ENCODE measurements at places on chromosomes 5 and 9.

DNA sequence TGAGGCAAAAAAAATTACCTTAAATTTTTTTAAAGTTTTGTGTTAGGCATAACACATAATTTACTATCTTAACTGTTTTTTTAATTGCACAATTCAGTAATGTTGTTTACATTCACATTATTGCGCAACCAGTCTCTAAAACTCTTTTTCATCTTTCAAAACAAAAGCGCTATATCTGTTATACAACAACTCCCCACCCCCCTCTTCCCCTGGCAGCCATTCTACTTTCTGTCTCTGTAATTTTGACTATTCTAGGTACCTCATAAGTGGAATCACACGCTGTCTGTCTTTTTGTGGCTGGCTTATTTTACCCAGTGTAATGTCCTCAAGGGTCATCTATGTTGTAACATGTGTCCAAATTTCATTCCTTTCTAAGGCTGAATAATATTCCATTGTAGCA, 241.5 kb upstream of the DMRT1 start:
- no peak for DNase-seq

DNA sequence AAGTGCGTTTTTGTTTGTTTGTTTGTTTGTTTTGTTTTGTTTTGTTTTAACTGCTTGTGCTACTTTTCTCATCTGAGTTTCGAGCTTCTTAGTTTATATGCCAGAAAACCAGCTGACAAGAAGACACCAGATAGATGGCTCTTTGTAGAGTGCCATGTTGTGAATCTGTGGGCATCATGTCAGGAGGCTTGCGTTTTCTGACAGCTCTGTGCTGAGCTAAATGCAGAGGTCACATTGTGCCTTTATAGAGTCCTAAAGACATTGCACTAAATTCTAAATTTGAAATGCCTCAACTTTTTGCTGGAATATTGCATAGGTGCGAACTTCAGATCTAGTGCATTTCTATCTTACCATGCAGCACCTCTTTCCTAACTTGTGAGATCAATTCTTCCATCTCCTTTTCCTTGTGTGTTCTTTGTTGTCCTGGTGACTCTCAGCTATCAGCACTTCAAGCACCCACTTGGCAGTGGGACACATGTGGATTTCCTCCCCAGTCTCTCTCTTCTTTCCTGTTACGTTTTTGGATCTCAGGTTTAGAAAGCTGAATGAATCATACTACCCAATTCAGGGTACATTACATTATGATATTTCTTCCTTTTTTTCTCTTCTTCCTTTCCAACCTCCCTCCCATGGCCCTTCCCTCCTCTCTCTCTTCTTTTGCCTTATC, 379.0 kb upstream of the RPS23 start:
- DNase-seq: no peak

DNA sequence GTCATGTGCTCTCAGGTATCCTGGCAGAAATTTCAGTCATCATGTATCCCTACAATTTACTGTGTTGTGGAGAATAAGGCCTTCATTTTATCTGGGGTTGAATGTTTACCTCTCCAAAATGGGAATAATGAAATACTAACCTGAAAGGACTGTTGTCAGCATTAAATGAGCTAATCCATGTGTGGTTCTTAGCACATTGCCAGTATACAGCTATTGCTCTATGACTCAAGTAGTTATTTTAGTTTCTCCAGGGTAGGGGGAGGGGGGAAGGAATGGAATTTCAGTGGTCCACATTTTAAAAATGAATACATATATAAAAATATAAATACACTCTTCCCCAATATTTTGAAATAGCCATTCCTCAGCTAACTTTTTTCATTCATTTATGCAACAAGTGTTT, 3.5 kb downstream of the PAM start:
- DNase-seq: no peak

DNA sequence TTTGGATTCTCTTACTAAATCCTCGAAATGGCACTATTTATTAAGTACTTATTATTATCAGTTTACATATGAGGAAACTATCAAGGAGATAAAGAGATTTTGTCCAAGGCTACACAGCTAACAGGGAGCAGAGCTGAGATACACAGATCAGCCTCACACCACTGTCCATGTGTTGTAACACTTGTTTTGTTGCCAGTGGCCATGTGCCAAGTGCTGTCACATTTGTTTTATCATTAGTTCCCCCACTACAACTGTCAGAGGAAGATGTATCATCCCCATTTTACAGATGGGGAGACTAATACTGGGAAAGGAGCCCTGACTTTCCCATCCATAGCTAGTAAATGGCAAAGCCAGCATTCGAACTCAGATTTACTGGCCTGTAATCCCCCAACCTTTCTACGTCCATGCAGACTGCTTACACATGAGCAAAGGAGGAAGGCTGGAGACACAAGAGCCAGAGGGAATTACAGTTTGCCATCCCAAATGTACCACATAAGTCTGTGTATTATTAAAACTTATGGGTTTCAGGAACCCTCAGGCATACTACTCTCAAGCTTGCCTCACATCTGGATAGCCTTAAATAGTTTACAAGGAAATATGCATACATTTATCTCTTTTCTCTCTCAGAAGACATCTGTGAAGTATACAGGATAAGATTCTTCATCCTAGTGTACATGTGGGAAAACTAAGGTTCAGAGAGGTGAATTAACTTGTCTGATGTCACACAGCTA, 25.1 kb downstream of the PAPPA start:
- no peak for DNase-seq

DNA sequence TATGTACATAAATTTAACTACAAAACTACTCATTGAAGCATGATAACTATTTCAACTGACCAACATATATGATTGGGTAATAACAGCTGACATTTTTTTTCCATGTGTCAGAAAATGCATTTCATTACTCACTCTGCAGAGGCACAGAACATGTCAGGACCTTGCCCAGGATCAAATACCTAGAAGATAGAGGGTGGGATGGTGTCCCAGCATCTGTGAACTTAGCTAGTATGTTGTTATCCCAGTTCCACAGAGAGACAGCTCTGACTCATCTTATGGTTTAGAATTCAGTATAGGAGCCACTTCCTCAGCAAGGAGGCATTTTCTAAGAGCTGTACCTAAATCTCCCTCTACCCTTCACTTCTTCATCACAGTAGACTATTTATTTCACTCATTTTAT, 1198.6 kb upstream of the ACO1 start:
- no peak for DNase-seq

GRCh38 chr5:135350536-135350935, 48.5 kb downstream of the MACROH2A1 start:
- DNase-seq: no peak

DNA sequence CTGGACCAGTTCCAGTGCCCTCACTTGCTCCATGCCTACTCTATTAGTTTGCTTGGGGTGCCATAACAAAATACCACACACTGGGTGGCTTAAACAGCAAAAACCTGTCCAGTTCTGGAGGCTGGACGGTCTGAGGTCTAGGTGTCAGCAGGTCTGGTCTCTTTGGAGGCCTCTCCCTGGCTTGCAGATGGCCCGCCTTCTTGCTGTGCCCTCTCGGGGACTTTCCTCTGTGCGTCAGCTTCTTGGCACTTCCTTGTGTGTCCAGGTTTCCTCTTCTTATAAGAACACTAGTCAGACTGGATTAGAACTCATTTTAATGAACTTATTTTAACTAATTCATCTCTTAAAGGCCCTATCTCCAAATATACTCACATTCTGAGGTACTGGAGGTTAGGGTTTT, 97.2 kb downstream of the CARTPT start:
- no peak for DNase-seq

GRCh38 chr5:79831381-79832309, 142.0 kb downstream of the CMYA5 start:
- no peak for DNase-seq

GRCh38 chr9:79812099-79812498, 240.3 kb downstream of the TLE4 start:
- no peak for DNase-seq

GRCh38 chr5:159545156-159545555, 214.9 kb upstream of the IL12B start:
- DNase-seq: peak; percentile 33

DNA sequence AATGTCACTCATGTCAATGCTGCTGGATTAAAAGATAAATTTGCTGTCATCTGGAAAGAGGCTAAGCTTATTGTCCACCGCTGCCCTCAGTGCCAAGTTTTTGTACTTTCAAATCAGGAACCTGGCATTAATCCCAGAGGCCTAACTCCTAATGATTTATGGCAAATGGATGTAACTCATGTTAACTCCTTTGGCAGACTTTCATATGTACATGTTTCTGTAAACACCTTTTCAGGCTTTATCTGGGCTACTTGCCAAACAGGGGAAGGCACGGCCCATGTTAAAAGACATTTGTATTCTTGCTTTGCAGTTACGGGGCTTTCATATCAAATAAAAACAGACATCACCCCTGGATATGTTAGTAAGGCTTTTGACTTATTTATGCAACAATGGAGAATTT, 608.0 kb upstream of the ACO1 start:
- DNase-seq: no peak

DNA sequence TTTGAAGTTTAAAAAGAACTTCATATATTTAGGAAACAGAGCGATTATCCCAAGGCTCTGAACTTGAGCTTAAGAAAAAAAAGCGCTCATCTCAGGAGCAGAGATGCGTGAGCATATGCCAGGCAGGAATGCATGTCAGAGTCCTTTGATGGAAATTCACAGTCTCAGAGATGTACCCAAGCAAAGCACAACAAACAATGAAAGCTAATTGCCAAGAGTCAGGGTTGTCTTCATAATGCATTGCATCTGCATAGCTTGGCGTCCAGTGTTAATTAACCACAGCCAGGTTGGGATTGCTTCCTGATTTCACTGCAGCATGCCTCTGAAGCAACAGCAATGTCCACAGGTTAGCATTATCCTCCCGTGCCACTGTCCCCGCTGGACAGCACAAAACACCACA, 907.0 kb upstream of the DMAC1 start:
- no peak for DNase-seq

GRCh38 chr9:128055344-128056040, 11.6 kb downstream of the NAIF1 start:
- DNase-seq: peak; percentile 64

GRCh38 chr5:99936911-99937310, 598.3 kb upstream of the FAM174A start:
- DNase-seq: no peak

DNA sequence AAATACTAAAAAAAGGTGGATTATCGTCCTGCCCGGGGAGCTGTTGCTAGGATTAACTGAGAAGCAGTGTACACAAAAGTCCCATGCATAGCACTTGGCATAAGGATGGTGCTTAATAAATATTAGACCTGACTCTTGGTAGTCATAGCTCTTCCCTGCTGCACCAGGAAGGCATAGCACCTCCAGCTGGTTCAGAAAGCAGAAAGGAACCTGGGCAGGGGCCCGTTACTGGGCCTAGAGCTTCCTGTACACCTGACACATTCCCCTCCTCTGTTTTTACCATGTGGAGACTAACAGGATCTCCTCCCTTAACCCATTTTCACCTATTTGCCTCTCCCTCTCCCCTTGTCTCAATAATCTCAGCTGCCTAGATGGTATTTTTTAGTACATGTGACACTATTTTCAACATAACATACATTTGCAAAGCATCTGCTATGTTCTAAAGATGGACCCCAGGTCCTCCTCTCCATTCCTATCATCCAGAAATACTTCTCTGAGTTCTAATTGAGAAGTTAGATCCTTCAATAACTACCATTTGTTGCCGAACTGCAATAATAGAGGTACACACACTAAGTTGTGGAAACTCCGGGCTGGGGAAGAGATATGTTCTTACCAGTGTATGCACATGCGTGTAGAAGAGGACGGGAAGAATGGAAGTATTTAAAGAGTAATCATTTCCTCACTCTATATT, 3.2 kb upstream of the ANP32B start:
- DNase-seq: no peak

DNA sequence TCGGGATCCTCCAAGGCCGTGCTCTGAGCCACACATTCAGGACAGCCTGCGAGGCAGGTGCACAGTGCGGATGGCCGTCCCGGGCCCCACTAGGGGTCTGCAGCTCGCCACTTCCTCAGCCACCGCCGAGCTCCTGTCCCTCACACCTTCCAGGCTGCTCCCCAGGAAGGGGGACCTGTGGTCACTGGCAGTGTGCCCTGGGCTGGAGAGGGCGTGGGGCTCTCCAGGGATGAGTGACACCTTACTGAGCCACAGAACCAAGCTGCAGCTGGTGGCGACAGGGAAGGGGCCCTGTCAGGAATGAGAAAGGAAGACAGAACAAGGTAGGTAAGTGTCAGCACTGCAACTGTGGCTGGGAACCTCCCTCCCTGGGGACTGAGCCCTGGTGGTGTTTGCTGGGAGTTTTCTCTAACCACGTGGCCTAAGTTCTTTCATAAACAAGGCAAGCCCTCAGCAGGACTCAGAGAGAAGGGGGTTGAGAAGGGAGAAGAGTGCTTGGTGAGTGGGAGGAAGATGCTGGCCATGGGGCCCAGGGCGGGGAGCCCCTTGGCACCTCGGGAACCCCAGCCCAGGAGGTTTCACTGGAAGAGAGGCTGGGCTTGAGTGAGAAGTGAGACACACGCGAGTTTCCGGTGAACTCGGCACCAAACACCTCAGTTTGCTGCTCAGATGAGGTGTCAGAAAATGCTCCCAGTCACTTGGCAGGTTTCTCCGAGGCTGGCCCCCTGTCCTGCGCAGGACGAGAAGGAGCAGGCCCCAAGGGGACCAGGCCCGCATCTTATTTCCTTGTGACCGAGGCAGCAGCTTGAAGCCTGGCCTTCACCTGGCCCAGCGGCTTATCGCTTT, 5.2 kb downstream of the IL13 start:
- DNase-seq: peak; percentile 81

GRCh38 chr5:143402017-143402552, 1.4 kb downstream of the NR3C1 start:
- no peak for DNase-seq

DNA sequence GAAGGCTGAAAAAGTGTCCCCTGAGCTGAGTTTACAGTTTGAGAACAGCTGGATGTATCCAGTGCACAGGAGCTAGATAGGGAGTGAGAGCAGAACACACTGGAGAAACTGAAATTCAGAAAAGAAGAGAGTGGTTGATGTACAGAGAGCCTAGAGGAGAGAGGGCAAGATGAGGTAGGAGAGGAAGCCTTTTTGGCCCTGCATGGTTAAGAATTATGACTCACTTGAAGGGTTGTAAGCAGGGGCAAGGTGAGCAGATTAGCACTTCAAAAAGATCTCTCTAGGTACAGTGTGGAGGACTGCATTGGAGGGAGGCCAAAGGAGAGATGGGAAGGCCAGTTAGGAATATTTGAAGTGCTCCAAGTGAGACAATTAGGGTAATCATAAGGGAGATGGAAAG, 25.2 kb downstream of the MCC start:
- no peak for DNase-seq

DNA sequence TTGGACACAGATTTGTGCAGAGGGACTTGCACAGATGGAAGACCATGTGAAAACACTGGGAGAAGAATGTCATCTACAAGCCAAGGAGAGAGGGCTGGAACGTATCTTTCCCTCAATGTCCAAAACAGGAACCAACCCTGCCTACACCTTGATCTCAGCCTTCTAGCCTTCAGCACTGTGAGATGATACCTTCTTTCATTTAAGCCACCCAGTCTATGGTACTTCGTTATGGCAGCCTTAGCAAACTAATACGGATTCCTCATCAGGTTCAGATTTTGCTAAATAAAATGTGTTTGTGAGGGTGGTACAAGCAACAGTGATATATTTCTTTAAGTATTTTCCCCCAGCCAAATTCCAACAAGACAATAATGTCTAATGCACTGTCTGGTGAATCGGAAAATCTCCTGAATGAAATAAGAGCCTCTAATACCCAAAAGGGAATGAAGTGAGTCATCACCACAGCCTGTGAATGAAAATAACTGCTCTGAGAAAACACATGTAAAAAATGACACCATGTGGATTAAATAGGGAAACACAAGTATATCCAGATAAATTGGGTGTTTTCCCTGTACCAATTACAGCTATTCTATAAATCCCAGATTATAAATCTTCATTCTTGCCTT, 182.8 kb upstream of the TARS1 start:
- no peak for DNase-seq

- peak; percentile 68 for DNase-seq
Observed at GRCh38 chr9:112348257-112349007, 15.0 kb upstream of the PTBP3 start.
